CD4-positive, alpha-beta memory T cell (primary cell): ENCODE measurements at places on chromosomes 12 and 14.
A peak's percentile ranks its signal among the peaks of the same experiment; 100 is the strongest.

DNA sequence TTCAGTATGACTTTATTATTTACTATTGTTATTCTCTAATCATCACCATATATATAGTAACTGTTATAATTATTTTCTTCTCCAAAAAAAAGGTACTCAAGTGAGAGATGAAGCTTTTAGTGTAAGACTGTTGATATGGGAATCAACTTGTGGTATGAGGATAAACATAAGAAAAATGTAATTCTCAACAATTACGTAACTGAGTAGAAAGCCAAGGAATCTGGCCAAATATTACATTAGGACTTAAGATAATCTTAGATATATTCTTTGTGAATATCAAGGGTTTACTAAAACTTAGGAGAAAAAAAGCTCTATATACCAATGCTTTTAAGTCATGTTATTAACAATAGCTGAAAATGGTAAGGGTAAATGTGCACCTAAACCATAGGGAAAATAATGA is 13.3 kb downstream of the SENP1 start:
- DNase-seq = no peak

- DNase-seq = no peak
These were observed 123.2 kb downstream of the WIF1 start for GRCh38 chr12:64997858-64998257.

GRCh38 chr12:104219908-104220404 is 4.4 kb downstream of the TXNRD1 start:
- peak; percentile 55 for DNase-seq

- DNase-seq = no peak
These were observed 144.8 kb downstream of the KITLG start for GRCh38 chr12:88435334-88436076.

DNA sequence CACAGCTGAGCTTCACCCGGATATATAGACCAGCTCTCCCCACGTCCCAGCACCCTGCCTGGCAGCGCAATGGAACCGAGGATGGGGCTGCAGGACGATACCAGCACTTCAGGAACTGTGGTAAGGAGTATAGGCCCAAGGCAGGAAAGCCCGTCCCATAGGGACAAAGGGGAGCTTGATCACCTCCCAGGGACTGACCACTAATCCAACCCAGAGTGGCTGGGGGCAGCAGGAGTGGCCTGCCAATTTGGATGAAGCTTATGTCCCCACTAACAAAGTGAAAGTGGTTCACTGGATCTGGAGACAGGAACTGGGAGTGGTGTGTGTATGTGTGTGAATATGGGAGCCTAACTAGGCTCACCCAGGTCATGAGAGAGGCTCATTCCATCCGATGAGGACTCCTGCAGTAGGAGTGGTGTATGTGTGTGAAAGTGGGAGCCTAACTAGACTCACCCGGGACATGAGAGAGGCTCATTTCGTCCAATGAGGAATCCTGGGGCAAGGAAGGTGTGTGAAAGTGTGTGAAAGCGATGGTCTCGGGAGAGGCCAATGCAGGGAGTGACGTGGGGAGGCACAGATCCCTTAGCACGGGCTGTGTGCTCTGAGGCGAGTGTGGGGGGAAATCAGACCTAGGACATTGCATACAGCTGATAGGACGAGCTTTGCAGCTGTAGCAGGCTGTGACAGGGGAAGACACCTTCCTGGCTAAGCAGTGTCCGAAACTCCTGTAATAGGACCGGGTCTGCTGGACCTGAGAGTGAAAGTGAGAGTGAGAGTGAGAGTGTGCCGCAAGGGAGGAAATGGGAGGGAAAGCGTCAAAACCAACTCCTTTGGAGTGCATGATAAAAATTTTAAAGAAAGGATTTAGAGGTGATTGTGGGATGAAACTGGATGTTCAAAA is 25.7 kb downstream of the KLRK1 start:
- DNase-seq = peak; percentile 12

DNA sequence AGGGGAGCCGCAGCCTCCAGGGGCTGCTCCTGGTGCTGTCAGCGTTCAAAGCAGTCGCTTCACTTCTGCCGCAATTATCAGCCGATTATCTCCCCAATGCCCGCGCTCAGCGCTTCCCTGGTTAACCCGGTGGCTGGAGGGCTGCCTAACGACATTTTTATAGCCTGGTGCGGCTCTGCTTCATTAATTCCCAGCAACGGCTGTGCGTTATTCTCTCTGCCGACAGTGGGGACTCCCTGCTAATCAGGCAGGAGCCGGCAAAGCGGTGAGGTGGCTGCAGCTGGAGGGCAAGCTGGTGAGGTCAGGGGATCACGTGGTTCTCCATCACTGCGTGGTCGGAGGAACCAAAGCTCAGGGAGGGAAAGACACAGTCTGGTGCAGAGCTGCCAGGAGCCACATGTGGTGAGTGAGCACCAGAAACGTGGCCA is 62.9 kb downstream of the GLRX5 start:
- no peak for DNase-seq

GRCh38 chr12:67881565-67881964 is 107.7 kb upstream of the IFNG-AS1 start:
- DNase-seq = no peak

DNA sequence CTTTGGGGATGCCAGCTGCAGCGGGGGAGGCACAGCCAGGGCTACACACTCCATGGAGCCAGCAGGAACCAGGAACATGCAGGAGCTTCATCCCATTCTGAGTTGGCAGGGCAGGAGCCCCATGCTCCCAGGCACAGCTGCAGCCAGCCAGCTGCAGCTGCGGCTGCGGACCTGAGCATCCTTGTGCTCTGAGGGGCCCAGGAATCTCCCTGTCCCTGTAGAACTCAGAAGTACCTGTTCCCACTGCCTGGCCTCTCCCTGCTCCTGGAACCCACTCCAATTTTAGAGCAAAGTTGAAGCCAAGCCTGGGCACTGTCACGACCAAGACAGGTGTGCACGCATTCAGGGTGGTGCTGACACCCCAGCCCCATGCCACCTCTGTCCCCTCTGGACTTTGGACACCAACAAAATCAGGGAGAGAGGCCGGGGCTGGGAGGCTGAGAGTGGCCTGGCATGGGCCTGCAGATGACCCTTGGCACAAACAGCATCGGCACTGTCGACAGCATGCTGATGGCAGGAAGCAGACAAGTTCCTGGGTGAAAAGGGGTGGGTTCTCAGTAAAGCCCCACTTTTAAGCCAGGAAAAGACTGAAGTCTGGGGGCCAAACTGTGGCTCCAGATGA is 257.3 kb upstream of the LRFN5 start:
- no peak for DNase-seq

DNA sequence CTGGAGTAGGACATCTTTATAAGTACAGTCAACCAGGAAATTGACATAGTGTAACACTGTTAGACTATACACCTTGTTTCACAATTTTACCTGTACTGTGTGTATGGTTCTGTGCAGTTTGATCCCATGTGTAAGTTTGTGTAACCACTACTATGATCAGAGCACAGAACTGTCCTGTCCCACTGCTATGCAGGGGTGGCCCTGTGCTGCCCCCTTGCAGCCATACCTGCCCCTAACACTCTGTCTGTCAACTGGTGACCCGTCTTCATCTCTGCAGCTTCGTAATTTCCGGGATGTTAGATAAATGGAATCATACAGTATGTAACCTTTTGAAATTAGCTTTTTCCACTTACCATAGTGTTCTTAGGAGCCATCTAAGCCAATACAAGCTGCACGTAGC is 58.7 kb upstream of the RD3L start:
- DNase-seq = peak; percentile 4

DNA sequence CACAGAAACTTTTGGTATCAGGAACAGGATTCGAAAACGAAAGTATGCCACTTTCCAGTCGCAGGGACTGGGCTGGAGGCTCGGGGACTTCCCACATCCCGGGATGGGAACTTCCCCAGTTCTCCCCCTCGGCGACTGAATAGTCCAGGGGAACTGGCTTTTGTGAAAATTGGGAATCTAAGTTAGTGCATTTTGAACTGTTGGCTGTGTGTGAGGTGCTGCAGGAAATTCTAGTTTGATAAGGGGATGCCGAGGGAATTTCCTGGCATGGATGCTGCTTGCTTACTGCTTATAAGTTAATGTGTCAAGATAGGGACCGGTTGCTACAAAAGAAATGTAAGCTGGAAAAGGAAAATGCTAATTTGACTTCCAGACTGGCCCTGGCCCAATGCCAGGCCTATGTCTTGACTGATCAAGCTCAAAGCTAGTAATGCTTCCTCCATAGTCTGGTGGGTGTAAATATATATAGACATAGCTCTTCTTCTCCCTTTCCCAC is 73.4 kb upstream of the EIF5 start:
- DNase-seq = no peak

- no peak for DNase-seq
These were observed 638.5 kb downstream of the MED13L start for GRCh38 chr12:115638733-115639647.

- no peak for DNase-seq
These were observed 27.7 kb downstream of the UBR7 start for GRCh38 chr14:93234798-93235197.

DNA sequence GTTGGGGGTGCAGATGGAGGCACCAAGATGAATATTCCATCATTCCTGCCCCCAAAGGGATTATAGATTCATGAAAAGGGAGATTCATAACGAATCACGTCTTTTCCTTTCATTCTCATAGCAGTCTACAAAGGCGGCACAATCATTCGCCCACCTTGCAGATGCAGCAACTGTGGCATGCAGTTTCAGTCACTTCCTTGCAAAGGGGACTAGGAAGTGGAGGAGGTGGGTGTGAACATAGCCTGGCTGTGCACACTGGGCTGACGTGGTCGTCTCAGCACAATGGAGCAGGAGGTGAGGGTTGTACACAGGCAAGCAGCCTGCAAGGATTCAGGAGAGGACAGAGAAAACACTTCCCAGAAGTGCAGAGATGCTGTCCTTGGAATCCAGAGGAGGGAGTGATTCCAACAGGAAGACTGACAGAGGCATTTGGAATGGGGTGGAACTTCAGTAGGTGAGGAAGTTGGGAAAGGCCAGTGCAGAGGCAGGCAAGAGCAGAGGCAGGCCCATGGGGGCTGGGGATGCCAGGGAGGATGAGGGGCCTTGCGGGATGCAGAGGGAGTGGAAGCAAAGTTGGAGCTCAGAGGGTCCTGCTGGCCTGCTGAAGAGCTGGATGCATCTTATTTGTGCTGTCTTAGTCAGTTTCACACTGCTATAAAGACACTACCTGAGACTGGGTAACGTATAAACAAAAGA is 21.9 kb upstream of the PPP2R5C start:
- no peak for DNase-seq

GRCh38 chr14:58078471-58078870 is 73.5 kb downstream of the ARMH4 start:
- no peak for DNase-seq

DNA sequence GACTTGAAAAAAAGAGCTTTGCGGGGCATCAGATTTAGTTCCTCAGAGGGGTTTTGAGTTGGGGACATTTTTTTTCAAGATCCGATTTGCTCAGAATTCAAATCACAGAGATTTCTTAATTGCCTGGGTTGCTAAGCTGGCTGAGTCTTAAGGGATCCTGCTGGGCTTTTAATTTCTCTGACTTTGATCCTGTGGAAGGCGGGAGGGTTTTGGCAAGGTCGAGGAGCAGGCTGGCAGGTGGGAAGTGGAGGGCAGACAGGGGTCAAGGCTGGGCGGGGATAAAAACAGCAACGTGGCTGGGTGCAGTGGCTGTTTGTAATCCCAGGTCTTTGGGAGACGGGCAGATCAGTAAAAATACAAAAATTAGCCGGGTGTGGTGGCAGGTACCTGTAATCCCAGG is 33.5 kb upstream of the CCDC63 start:
- no peak for DNase-seq

DNA sequence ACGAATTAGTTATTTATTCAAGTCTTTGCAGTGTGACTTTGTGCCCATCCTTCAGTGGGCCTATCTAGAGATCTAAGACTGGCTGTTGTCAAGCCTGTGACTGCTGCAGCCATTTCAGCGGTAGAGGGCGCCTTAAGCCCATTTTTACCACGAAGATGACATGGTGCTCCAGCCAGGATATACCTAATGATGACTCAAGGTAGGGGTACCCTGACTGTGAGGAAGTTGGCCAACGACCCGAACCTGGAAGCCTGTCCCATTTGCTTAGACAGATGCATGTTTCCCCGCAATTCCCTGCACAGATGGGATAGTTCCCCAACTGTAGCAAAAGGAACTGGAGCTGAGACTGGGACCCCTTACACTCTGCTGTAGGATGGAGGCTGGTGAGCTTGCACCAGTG is 41.3 kb downstream of the RAB3IP start:
- no peak for DNase-seq
